ENCODE measurements at places on chromosomes 2 and 18.

- no peak for DNase-seq
These were observed 173.6 kb downstream of the BCL2 start for GRCh38 chr18:63145851-63146555.

DNA sequence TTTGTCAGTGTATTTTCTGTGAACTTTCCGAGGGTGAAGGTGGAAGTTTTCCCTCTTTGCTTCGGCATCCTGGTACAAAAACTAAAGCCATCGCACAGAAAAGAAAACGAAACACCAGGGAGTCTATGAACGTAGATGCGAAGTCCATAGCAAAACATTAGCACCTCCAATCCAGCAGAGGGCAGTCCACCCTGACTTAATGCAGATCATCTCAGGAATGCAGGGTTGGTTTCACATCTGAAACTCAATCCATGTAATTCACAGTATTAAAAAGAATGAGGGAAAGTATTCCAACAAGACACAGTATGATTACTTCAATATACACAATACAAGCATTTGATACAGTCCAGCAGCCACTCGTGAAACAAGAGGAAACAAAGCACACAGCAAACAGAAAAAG is 70.8 kb downstream of the RTP5 start:
- DNase-seq = no peak

GRCh38 chr2:3756306-3756705 is 52.9 kb downstream of the DCDC2C start:
- peak; percentile 67 for DNase-seq

DNA sequence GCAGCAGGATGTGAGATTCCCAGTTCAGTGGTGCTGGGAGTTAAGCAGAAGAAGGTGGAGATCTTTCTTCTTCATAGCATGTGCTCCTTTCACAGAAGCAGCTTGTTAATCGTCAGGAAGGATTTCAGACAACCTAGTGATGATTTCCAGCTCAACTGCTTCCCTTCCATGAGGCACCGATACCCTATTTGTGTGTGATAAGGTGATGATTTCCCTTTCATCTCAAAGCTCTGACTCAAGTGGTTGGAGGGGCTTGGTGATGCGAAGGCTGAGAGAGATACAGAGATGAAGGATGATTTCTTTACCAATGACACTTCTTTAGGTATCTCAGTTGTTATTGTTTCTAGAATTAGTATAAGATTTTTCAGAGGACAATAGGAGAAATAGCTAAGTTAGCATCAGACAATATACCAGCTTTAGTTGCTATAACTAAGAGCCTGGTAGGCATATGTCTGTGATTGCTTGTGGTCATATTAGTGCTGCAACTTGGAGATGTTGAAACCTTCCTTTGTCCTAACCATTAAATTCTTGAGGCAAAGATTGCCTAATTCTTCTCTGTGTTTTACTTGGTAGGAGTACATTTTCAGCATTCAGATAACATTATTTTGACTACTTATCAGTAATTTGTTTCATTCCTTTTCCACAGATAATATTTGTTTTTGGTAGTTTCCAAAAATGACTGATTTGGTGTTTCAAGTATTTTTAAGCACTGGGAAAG is 111.3 kb downstream of the PLCL1 start:
- DNase-seq = no peak

- no peak for DNase-seq
These were observed 83.9 kb downstream of the FAM228A start for GRCh38 chr2:24258718-24259117.

- DNase-seq = no peak
These were observed 169.2 kb downstream of the XIRP2 start for GRCh38 chr2:167057446-167057845.

- DNase-seq = no peak
These were observed at the start of gene GPR75 for GRCh38 chr2:53859206-53860181. Gene GPR75 (minus strand): TSS chr2:53859967. CDS start chr2:53854756, 5,211 bp downstream.

GRCh38 chr2:138676619-138677021 is 103.6 kb downstream of the NXPH2 start:
- no peak for DNase-seq

DNA sequence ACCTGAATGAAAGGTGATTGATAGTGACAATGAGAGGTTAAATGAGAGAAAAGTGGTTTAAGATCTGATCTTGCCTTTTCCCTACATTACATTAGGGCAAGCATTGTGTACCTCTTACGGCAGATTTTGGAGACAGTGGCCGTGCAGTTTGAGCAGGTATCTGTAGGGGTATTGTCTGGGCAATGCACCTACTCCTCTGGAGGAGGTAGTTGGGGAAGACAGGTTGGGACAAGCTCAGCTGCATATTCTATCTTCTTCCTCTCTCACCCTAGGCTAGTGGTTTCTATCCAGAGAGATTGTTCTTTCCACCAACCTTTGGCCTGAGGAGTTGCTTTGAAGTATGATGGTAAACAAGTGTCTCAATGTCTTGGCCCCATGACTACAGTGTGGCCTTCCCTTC is 323.2 kb downstream of the CYP26B1 start:
- no peak for DNase-seq

DNA sequence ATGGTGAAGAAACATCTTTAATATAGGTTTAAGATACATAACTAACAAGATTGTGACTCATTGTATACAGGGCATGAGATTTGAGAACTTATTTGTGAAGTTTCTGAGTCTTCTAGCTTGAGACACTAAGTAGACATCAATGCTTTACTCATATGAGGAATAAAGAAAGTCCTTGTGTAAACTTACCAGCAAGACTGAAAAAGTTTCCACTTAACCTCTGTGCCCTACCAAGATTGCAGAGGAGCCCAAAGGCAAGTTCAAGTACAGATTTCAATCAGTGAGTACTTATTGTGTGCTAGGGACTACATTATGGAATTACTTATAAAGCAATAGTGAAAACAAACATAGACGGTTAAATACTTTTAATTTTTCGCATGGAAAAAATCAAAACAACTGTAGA is 1041.2 kb upstream of the CELF4 start:
- no peak for DNase-seq

- no peak for DNase-seq
These were observed 28.8 kb upstream of the DDX18 start for GRCh38 chr2:117785740-117786139.

GRCh38 chr2:218325566-218326160 is 31.0 kb upstream of the CATIP start:
- DNase-seq = no peak

DNA sequence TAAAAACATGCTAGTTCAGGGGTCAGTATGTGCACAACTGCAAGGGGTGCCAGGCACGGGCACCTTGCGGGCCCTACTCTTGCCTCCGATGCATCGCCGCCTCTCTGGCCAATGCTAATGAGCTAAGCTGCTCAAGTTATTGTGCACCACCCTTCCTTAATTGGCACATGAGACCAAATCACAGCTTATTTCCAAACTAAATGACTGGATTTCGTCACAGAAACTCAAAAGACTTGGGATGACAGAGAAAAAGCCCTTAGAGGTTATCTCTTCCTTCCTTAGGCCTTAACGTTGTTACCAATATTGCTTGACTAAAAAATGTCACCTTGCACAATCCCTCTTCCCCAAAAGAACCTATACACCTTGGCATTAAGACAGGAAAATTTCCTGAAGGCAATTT is 7.7 kb downstream of the RNF149 start:
- DNase-seq = no peak

DNA sequence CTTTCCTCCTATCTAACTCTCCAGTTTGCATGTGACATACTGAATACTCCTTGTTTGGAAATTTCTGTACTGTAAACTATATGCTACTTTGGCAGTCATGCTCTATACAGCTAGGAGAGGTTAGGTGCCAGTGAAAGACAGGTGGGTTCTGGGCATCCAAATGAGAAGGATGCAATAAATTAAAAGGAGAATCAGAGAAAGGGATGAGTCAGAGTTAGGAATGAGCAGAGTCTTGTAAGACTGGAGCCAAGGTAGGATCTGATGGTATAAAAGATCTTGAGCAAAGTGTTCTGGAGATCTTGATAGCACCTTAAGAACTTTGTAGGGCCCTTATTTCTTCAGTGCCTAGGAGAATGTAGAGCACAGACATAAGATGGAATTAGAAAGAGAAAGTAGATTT is 58.7 kb upstream of the STAM2 start:
- DNase-seq = no peak

DNA sequence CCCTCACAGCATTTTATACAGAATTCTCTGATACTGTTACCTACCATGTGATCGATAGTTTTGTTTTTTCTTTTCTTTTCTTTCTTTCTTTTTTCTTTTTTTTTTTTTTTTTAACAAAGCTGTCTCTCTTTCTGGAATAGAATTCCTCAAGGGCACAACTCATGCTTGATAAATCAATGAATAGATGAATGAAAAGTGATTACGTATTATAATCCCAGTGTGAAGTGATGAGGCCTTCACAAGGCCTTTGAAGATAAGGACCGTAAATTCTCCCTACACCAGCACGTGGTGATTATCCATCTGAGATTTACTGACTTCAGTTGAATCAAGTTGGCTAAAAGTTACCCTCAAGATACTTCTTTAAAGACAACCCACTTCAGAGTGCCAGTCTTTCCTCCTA is 46.6 kb upstream of the RMDN2 start:
- DNase-seq = no peak

GRCh38 chr2:46353509-46353908 is 56.3 kb downstream of the EPAS1 start:
- DNase-seq = no peak

DNA sequence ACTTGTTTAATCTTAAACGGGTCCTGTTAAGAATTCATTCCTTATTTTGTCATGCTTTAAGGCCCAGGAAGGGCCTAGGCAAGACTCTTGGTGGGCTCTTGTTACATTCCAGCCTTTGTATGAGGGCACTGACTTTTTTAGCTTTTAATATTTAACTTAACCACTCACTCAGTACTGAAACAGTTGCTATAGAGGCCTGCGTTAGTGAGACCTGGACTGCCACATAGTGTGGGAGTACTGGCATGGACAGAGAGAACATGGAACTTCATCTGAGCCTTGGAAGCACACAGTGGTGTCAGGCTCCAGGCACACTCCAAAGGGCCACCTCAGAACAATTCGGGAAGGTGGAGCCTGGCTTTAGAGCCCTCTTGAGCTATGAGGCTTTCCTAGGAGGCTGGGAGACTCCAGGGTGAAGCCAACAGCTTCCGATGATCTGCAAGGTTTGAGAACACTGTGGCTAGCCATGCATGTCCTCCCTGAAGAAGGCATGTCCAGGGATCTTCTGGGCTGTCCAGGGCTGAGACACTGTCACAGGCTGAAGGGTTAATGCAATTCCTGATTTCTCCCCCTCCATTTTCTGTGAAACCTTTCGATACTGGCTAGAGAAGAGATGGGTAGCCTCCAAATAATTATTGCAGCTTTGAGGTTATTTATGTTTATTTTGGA is 155.4 kb upstream of the ACAA2 start:
- DNase-seq = no peak

- DNase-seq = no peak
These were observed 364.5 kb downstream of the PARD3B start for GRCh38 chr2:204909791-204910190.

DNA sequence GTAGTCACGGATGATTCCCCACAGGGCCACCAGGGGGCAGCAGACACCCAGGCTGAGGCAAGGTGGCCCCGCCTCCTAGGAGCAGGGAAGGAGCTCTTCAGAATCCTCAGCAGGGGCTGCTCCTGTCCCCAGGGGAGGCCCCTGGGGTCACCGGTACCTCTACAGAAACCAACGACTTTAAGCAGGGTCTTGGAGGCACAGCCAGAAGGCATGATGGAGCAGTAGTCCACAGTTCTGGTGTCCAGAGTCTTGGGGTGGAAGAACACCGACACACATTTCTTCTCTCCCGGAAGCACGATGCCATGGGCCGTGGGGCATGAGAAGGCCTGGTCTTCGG is 11.5 kb downstream of the CFAP65 start:
- DNase-seq = peak; percentile 16

DNA sequence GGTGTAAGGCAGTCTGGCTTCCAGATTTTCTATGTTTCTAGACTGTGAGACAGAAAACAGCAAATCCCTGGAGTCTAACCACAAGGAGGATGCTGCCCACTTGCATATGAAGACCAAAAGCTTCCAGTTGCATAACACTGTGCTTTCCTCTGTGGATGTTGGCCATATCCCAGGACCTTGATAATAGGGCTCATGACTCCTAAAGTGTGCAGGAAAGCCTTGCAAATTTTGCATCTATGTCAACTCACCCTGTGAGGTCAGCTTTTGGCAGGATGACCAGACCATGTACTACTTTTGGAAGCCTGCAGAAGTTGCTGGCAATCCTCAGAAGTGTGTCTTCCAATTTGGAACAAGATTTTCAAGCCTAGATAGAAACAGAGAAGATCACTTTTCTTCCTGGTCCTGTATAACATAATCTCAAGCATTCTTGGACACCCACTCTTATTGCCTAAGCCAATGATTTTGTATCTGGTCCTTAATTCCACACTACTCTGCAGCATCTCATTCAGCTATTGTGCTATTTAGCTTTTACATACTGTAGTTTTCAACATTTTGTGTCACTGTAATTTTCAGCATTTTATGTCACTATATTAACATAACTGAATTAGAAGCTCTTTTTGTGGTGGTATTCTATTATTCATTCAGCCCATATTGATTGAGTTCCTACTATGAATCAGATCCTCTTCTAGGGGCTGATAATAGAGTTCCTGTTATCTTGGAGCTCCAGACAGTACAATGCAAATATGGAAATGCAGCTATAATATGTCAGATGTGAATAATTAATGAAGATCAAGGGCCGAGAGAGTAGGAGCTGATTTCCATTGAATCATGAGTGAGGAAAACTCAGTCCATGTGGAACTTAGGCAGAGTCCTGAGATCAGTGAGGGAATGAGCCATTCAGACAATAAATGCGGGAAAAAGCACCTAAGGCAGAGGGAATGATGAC is 85.3 kb upstream of the RAB27B start:
- no peak for DNase-seq

- no peak for DNase-seq
These were observed 6.8 kb downstream of the SFT2D3 start for GRCh38 chr2:127707890-127708648.

DNA sequence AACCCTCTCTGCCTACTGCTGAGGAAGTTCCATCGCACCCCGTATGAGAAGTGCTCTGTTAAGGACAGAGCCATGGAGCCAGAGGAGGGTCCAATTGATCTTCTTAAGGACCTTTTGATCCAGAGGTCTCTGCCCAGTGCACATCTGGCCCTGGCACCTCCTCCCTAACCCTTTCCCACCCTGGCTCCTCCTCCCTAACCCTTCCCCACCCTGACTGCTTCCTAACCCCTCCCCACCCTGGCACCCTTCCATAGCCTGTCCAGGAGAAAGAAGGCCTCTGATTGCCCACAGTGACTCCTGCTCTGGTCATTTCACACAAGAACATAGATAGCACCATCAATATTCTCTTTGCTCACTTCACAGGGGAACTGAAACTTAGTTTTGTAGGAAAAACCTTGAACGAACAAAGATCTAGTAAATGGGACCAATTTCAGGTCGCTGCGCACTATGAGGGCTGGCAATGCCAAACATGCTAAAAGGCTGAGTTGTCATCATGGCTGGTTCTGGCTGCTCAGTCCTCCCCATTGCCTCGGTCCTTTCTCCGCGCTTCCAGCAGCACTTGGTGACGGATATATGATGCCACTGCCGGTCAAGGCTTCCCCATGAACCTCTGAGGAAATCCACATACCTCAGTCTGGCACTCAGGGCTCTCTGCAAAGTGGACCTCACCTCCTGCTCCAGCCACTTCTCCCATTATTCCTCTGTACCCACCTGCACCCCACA is 49.2 kb downstream of the PKDCC start:
- no peak for DNase-seq

GRCh38 chr2:75157435-75157834 is 41.9 kb downstream of the TACR1 start:
- DNase-seq = no peak

- DNase-seq = no peak
These were observed 192.3 kb downstream of the PMAIP1 start for GRCh38 chr18:60092073-60092472.

Data from NCI-H1417 treated with DMSO at 0.1 percent for 48 hours (cell line).